ENCODE measurements at places on chromosomes 1 and 21.

- DNase-seq, result no peak
These were observed 51.7 kb downstream of the PAX7 start for GRCh38 chr1:18682375-18682774.

DNA sequence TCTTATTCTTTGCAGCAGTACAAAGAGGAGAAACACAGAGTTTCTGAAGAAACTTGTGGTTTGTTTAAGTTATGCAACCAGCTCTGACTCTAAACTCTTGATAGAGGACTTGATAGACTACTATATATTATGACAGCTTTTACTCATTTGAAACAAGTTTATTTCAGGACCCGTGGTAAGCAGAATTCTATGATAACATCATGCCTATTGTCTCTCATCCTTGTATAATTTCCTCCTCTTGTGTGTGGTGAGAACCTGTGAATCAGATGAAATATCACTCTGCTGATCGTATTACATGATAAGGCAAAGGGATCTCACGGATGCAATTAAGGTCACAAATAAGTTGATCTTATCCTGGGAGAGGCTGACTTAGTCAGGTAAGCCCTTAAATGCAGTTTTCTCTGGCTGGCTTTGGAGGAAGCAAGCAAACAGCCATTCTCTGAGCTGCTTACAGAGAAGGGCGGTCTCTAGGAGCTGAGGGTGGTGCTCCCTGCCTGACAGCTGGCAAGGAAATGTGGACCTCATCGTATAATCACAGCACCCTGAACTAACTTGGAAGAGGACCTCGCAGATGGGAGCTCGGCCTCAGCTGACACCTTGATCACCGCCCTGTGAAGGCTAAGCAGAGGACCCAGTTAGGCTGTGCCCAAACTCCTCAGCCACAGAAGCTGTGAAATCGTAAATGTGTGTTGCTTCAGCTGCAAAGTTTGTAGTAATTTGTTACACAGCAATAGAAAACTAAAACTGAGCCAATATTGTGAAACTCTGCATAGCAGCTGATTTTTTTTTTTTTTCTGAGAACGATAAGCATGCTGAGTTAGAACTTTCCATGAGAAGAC, 151.1 kb upstream of the DPT start:
- no peak for DNase-seq

GRCh38 chr1:245550720-245551043, 395.9 kb downstream of the KIF26B start:
- no peak for DNase-seq

DNA sequence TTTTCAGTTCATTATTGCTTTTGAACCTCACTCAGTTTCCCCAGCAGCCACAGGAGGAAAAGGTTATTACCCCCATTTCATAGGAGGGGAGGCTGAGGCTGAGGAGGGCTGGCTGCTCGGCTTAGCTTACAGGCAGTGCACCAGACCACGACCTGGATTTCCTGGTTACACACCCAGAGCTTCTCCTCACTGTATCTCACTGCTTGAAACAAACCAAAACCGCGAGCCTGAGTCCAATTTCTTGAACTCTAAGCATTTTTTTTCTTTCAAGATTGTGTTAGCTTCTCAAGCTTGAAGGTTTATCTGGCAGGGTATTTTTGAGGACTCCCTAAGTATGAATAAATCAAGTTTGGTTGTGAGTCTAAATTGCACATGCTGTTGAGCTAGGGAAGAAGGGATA, 188.9 kb upstream of the EDN2 start:
- DNase-seq, result no peak

DNA sequence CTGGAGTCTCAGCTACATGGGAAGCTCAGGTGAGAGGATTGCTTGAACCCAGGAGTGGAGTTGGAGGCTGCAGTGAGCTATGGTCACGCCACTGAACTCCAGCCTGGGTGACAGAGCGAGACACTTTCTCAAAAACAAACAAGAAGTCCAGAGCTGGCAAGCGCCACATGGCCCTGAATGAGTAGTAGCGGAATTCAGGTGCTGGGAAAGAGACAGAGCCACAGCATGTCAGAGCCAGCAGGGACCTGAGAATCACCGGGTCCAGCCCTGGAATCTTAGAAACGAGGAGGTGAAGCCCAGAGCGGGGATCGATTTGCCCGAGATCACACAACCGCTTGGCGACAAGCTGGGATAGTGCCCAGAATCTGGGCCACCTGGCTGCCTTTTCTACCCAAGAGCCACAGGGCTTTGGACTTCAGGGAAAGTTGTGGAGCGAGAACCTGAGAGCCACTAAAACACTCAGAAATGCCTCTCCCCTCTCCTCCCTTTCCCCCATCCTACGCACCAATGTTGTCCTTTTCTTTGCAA, 9.8 kb downstream of the ARL8A start:
- DNase-seq, result no peak

DNA sequence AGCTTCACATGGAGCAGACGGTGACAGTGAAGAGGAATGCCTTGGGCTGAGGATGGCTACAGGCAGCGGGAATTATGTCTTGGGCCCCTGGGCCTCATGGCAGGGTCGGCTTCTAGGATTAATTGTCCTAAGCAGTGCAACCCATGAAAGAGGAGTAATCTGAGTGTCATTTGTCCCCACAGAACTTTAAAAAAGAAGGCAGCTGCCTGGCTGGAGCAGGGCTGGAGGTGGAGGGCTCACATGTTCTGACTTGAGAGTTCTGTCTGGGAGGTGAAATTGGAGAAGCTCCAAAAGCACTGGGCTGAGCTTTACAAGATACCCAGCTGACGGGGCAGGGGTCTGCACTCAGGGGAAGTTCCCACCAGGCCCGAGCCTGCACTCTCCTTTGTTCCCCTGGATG, 22.6 kb downstream of the CACNA1S start:
- no peak for DNase-seq

DNA sequence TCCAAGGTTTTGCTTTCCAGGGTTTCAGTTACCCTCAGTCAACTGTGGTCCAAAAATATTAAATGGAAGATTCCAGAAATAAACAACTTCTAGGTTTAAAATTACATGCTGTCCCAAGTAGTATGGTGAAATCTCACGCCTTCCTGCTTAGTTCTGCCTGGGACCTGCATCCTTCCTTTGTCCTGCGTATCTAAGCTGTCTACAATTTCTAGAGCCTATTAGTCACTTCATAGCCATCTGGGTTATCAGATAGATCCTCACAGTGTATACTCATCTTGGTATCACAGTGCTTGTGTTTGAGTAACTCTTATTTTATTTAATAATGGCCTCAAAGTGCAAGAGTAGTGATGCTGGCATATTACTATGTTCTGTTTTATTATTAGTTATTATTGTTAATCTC, 157.7 kb downstream of the ROR1 start:
- no peak for DNase-seq

DNA sequence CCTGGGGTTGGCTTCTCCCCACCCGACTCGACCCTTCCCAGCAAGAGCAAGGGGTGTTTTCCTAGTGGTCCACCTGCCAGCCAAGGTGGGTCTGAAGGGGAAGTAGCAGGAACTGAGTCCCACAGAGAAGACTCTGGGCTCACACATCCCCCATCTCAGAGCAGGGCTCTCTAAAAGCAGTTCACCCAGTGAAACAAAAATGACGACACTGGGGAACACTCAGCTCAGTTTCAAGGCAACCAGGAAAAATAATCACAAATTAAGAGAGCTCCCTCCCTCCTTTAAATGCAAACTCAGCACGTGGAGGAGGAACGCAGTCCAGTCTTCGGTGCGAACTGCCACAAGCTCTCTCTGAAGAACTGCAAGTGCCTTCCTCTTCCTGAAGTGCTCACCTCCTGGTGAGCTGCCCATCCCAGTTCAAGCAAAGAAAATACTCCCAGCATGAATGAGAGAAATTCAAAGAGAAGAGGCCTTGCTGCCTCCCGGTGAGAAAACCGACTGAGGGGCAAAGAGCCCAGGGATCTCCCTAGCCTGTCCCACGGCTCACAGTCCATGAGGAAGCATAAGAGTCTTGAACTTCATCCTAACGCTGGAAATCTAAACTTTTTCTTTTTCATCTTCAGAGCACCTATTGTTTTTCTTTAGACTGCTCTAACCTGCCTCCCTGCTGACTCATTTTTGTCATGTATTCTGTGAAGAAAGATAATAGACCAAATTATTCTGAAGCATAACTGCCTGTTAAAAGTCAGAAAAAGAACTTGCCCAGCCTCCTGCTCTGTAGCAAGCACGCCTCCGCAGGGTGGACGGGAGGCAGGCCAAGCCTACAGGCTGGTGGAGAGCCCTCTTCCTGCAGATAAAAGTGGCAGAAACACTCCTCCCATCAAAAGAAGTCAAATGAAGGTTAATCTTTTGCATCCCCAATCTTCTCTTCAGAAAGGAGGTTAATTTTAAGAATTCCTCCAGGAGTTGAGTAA, 281.4 kb downstream of the HHIPL2 start:
- DNase-seq, result no peak

DNA sequence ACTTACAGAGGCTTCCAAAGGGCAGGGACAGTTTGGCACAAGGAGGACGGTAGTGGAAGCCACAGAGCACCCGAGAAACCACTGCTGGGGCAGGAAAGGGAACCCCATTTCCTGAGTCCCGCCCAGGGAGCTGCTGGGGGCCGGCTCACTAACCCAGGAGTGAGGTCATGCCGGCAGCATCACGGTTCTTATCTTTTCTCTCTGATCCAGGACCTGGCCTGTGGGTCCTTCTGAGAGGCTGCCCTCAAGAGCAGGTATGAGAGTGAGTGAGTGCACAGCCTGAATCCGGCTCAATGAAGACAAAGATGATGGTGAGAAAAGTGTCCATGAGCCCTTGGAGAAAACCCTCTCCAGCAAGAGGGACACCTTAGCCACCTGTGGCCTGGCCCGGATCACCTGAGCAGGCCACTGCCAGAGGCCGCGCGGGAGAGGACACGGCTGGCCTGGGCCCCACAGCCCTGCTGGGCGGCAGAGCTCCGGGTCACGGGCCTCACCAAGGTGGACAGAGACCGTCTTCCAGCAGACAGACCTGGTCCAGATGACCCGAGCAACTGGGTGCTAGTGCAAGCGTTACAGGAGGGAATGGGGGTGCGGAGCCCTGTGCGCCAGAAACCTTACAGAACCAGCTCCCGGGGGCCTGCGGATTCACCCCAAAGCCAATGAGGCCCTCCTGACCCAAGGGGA, 94.9 kb downstream of the RIPK4 start:
- DNase-seq, result no peak

DNA sequence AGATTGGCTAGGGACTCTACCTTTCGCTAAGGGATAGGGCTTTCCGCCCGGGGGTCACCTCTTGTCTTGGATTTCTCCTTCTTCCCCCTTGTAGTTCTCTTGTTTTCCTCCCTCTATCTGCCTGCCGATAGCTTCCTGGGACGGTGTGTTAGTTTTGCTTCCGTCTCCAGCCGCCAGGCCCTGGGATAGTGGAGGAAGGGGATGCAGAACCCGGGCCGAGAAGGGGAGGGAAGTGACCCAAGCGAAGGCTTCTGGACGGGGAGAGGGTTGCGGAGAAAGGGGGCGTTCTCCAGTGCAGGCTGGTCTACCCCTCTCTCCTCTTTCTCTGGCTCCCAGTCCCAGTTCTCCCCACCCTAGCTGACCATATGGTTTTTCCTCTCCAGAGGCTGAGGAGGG, 871 bp downstream of the TUFT1 start:
- no peak for DNase-seq

GRCh38 chr1:19643121-19643520, 990 bp upstream of the NBL1 start:
- DNase-seq, result no peak
